ENCODE measurements at places on chromosomes 5 and 9.

- DNase-seq = no peak
Measured at GRCh38 chr9:104107799-104108198, 13.7 kb downstream of the SMC2 start.

- DNase-seq = no peak
Measured at GRCh38 chr9:84642553-84643141, 26.9 kb upstream of the NTRK2 start.

DNA sequence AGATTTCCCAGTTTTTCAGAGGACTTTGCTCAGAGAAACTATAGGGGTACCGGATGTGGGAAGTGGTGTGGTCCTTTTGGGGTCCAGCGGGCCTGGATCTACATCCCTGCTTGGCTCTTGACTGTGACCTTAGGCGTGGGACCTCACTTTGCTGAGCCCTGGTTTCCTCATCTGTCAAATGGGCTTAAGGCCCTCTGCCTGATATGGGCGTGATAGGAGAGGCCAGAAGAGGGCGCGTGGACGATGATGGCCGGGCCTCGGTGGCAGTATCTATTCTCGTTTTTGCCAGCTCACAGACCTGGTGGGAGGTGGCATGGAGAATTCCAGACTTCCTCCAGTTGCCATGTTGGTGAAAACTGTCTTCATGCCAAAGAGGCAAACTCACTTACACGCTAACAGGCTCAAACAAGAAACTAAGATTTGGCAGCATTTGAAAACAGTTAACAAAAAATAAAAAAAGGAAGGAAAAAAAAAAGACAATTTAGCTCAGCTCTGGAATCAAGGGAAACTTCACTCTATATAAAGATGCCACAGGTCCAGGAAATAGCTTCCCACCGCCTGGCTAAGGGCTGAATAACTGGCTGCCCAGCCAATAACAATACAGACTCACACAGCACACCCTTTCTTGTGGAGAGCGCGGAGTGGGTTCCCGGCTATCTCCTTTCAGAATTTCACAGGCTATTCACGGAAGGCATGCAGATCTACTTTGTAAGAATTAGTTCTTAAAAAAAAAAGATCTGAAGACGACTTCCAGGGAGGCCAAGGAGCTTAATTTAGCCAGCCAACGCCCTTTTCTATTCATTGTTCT is 1.7 kb downstream of the SH3PXD2B start:
- peak; percentile 90 for DNase-seq

GRCh38 chr5:115227281-115227680 is 35.4 kb downstream of the PGGT1B start:
- no peak for DNase-seq

GRCh38 chr9:32136700-32137339 is 247.6 kb upstream of the ACO1 start:
- no peak for DNase-seq

DNA sequence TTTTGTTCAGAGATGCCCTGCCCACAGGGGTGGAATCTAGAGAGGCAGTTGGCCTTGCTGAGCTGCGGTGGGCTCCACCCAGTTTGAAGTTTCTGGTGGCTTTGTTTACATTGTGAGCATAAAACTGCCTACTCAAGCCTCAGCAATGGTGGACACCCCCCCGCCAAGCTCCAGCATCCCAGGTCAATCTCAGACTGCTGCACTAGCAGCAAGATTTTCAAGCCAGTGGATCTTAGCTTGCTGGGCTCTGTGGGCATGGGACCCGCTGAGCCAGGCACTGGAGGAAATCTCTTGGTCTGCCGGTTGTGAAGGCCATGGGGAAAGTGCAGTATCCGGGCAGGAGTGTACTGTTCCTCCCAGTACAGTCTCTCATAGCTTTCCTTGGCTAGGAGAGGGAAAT is 55.5 kb downstream of the MINAR2 start:
- no peak for DNase-seq
